ENCODE measurements at places on chromosomes 1 and 21.
A peak's percentile ranks its signal among the peaks of the same experiment; 100 is the strongest.

DNA sequence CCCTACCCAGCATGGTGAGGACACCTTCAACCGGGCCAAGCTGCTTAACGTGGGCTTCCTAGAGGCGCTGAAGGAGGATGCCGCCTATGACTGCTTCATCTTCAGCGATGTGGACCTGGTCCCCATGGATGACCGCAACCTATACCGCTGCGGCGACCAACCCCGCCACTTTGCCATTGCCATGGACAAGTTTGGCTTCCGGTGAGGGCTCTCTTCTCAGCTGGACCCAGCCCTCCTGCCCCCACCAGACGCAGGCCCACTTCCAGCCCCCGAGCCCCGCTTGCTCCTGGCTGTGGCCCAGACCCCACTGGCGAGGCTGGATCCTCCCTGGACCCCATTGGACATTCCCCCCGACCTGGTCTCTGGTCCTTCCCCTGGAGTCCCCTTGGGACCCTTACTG is 5.8 kb downstream of the B4GALT2 start:
- no peak for DNase-seq

- peak; percentile 5 for DNase-seq
These were observed 99.1 kb upstream of the CAMK1G start for GRCh38 chr1:209484429-209484828.

- DNase-seq, result peak; percentile 54
These were observed 638 bp upstream of the OLIG2 start for GRCh38 chr21:33025106-33025488.

- no peak for DNase-seq
These were observed 18.2 kb upstream of the AGO1 start for GRCh38 chr1:35864813-35865212.

- no peak for DNase-seq
These were observed 36.5 kb downstream of the SCCPDH start for GRCh38 chr1:246760422-246761347.

- DNase-seq, result no peak
These were observed 859 bp downstream of the IFFO2 start for GRCh38 chr1:18955441-18956192.

- DNase-seq, result no peak
These were observed 57.1 kb downstream of the ZNF684 start for GRCh38 chr1:40588586-40588985.

DNA sequence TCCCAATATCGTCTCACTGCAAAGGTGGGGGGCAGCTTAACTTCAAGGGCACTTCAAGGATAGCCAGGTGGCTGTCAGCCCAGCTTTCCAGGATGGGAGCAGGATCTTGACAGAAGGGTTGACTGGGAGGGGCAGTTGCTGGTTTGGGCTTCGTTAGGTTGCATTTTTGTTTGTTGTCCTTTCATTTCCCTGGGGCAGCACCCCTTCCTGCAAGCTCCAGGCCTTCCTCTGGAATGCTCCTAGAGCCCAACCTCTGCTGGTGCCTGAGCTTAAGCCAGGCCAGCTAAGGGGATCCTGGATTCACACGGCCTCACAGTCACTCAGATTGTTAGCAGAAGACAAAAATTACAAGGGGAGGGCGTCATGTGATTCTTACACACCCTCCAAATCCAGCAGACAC is 4.1 kb upstream of the OLIG2 start:
- DNase-seq, result no peak

- no peak for DNase-seq
These were observed 75.4 kb downstream of the MRPL37 start for GRCh38 chr1:54275349-54275748.

GRCh38 chr1:94721240-94721639 is 98.9 kb upstream of the SLC44A3 start:
- DNase-seq, result no peak

GRCh38 chr1:178621822-178622221 is 103.2 kb upstream of the RALGPS2 start:
- DNase-seq, result no peak

- no peak for DNase-seq
These were observed 7.9 kb upstream of the SMIM12 start for GRCh38 chr1:34867415-34867814.

DNA sequence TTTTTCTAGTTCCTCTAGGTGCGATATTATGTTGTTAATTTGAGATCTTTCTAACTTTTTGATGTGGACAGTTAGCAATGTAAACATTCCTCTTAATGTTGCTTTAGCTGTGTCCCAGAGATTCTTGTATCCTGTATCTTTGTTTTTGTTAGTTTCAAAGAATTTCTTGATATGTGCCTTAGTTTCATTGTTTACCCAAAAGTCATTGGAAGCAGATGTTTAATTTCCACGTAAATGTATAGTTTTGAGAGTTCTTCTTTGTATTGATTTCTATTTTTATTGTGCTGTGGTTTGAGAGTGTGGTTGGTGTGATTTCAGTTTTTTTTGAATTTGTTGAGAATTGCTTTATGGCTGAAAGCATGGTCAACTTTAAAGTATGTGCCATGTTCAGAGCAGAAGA is 319.4 kb downstream of the PTBP2 start:
- no peak for DNase-seq

DNA sequence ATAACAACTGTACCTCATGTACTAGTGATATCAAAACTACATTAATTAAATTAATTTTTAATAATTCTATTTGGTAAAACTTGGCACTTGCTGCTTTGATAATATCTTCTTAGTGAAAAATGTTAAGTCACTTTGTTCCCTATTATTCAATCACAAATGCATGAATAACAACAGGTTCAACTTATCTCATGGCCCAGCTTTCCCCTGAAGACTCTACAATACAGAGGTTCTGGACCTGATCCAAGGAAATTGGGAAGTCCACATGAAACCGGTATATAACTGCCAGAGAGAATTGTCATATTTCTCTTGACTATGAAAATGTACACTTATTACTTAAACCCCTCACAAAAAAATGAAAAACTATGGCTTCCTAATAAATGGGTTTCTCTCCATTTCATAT is 33.9 kb upstream of the PTPRC start:
- no peak for DNase-seq

GRCh38 chr1:156124557-156125483 is 10.3 kb downstream of the LMNA start:
- DNase-seq, result peak; percentile 65

- DNase-seq, result no peak
These were observed 27.5 kb upstream of the FCER1A start for GRCh38 chr1:159274631-159275030.

GRCh38 chr1:91529856-91530255 is 29.2 kb downstream of the CDC7 start:
- no peak for DNase-seq

DNA sequence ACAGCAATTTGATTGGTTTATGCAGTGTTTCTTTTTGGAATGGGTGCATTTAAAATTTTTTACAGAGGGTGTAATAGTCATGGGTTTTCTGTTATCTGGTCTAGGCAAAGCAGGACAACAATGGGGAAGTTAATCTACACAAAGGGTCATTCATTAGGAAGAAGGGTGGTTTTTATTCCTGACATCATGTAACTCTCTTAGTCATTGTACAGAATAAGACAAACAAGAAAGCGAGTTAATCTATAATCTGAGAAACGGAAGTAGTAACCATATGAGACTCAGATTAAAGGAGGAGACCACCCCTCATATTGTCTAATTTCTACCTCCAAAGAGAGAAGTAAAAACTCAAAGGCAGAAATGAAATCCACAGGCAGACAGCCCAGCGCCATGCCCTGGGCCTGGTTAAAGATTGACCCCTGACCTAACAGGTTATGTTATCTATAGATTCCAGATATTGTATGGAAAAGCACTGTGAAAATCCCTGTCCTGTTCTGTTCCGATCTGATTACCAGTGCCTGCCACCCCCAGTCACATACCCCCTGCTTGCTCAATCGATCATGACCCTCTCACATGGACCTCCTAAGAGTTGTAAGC is 10.5 kb upstream of the IFI6 start:
- DNase-seq, result no peak

DNA sequence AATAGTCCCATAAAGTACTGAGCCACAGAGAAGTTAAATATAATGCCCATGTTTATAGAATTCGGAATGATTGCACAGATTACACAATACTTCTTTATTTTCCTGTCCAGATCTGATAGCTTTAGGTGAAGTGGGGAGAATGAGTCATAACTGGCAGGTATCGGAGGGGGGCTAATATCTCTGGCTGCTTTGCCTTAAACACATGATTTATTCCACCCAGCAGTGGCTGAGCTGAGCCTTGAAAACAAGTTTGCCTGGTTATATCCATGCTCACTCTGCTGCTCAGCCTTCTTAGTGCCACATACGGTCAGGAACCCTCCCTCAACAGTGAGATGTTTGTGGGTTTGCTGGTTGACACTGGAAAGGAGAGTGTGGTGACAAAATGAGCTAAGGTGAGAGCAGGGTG is 119.7 kb upstream of the ZNF648 start:
- no peak for DNase-seq

GRCh38 chr1:3221112-3222041 is 152.4 kb downstream of the PRDM16 start:
- no peak for DNase-seq

DNA sequence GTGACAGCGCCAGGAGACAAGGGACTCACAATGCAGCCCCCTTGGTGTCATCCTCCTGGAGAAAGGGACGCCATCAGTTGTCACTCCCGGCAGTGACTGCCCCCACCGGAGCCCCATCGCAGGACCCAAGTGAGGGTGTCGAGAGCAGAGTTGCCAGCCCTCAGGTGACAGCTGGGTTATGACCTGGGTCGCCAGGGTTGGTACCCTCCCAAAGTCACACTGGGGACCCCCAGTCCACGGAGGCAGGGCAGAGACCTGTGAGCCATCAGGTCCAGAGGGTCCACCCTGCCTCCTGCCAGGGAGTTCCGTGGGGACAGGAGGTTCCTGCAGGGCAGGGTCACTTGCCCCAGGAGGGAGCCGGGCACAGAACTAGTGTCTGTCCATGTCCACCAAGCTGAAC is 78.2 kb upstream of the IFFO2 start:
- DNase-seq, result no peak

- no peak for DNase-seq
These were observed 34.5 kb upstream of the CSF3R start for GRCh38 chr1:36517011-36517771.

- no peak for DNase-seq
These were observed 243.0 kb downstream of the PDE4B start for GRCh38 chr1:66035616-66036245.

- DNase-seq, result no peak
These were observed 69.3 kb downstream of the RPS6KA1 start for GRCh38 chr1:26598890-26599289.

DNA sequence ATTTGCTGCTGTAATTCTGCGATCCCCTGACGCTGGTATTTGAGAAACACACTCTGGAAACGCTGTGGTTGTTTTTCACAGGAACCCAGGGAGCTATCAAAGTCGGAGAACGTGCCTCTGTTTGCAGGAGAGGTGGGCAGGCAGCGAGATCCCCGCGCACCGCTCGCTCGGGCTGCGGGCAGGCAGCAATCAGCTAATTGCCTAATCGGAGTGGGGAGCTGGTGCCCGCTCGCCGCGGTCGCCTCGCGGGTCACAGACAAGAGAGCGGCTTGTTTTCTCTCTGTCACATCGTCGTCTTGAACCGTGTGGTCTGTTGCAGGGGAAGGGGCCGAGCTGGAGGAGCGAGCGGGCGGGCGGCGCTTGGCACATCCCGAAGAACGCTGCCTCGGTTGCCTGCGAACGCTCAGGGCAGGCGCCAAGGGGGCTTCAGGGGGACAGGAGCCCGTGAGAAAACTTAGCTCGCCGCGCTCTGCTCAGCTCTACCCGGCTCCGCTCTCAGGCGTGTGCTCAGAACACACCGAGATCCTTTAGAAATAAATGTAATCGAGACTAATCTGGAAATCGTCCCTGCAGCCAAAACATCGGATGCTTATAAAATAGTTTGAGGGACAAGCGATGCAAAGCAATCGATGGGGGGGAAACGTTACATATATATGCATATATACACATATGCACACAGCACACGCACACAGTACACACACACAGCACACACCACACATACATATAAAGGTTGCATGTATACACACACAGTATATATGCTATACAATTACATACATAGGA is 93.6 kb upstream of the SMYD2 start:
- no peak for DNase-seq

DNA sequence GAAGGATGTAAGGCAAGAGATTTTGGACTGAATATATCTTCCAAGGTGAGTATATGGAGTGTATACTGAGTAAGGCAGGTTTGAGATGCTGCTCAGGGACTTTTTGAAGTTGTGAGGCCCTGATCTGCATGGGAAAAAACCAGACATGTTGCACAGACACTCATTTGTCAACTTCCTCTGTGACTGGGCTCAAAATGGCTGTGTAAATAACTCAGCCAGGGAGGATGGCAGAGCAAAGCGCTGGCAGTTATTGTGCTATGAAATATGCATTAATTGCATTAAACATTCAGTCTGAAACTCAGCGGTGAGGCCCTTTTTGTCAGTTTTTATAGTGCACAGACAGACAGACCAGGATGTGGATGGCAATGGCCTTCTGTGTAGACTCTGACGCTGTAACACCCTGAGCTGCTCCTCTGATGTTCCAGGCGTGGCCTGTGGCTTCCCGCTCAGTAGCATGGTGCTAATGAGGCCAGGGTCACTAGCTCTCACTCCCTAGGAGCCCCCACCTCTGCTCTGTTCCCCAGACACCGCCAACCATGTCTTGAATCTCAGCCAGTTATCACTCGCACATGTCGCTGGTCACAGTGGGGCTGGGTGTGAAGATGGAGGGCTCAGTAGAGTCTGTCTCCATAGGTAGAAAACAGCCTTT is 307.0 kb upstream of the PROX1 start:
- DNase-seq, result no peak

DNA sequence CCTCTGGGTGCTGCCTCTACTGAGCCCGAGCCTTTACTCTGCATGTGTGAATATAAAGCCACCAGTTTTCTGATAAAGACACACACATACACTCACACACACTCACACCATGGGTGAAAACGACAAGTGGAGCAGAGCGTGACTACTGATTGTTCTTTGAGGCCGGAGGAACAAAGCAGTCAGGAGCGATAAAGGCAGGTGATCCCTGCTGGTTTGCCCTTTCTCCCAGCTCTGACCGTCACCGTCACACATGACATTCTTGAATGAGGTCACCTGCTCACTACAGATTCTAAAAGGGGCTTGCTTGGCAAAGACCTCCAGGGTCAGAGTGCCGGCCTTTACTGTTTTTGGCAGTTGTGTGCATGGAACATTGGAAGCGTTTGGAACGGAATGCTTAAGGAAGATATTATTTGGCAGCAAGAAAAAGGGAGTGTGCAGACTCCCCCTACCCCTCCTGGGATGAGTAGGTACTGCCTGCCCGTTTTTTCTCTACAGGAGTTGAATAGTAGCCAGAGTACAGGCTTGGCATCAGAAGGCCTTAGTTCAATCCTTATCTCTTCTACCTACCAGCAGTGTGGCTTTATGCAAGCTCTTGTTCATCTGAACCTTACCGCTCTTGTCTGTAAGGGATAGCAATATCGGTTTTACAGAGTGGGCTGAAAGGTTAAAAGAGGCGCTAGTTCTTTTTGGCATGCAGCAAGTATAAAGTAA is 79.7 kb downstream of the PBX1 start:
- DNase-seq, result no peak

DNA sequence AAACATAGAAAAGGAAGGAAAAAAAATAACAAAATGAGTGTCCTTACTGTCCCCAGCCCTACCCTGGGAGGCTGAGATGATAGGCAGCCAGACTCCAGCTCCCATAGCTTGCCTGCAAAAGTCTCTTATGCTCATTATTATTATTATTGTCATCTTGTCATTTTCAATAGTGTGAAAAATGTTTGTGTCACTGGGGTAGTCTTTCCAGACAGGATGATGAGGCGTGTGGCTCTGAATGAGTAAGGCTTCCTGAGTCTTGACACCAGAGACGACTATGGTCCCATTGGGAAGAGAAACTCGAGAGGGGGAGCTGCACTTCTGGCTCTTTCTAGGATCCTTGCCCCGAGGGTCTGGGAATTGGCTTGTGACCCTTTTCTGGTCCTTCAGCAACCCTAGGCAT is 1.1 kb upstream of the CYB561D1 start:
- no peak for DNase-seq
